ENCODE measurements at places on chromosomes 2 and 18. TPM values are rescaled to one million over a fixed set of nuclear protein-coding genes. Genes with fewer than 3 reads are reported as not detected.
A peak's percentile ranks its signal among the peaks of the same experiment; 100 is the strongest.

- H3K27me3 ChIP-seq: no peaks in the 10 kb centered on the region
- H3K36me3 ChIP-seq: peaks cover 6% of the 10 kb centered on the region
- H3K4me1 ChIP-seq: peaks cover 53% of the 10 kb centered on the region
- no peak overlapping the region for H3K27ac ChIP-seq
- peak; percentile 30 for DNase-seq
Measured at GRCh38 chr2:235561450-235561849, 67.6 kb downstream of the AGAP1 start.

DNA sequence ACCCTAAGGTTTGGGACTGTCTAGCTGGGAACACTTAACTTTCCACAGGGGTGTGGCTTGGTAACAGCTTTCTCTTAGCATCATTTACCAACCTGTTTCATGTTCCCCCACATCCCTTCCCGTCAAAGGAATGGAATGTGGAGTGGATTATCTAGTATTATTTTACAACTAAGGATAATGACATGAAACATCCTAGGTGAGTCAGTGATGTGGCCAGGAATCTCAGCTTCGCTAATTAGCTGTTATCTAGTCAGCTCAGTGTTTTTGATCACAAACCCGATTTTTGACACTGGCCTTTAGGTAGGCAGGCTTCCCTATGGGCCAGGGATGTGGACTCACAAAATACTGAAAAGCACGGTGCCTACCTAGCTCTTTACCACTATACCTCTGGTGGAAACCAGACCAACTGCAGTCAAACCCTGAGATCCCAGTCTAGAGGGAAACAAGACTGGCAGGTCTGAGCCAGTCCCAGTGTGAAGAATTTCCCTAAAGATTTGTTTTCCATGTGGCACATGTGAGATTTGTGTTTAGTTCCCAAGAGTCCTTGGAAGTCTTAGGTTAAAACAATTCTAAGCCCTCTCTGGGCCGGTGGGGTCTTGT lies 2.8 kb upstream of the NRP2 start:
- H3K27ac ChIP-seq: no peak overlapping the region
- no peak overlapping the region for H3K4me3 ChIP-seq
- DNase-seq: no peak
- peaks cover 31% of the 10 kb centered on the region for H3K36me3 ChIP-seq
- H3K27me3 ChIP-seq: no peaks in the 10 kb centered on the region
- H3K4me1 ChIP-seq: peaks cover 18% of the 10 kb centered on the region

DNA sequence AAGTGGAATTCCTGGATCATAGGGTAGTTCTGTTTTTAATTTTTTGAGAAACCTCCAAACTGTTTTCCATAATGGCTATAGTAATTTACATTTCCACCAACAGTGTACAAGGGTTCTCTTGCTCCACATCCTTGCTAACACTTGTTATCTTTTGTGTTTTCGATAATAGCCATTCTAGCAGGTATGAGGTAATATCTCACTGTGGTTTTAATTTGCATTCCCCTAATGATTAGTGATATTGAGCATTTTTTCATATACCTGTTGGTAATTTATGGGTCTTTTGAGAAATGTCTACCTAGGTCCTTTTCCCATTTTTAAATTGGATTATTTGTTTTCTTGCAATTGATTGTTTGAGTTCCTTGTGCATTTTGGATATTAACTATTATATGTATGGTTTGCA lies 39.6 kb downstream of the DIS3L2 start:
- H3K27ac ChIP-seq: no peak overlapping the region
- DNase-seq: no peak
- H3K4me3 ChIP-seq: no peak overlapping the region
- no peaks in the 10 kb centered on the region for H3K4me1 ChIP-seq
- H3K36me3 ChIP-seq: no peaks in the 10 kb centered on the region
- H3K27me3 ChIP-seq: no peaks in the 10 kb centered on the region

DNA sequence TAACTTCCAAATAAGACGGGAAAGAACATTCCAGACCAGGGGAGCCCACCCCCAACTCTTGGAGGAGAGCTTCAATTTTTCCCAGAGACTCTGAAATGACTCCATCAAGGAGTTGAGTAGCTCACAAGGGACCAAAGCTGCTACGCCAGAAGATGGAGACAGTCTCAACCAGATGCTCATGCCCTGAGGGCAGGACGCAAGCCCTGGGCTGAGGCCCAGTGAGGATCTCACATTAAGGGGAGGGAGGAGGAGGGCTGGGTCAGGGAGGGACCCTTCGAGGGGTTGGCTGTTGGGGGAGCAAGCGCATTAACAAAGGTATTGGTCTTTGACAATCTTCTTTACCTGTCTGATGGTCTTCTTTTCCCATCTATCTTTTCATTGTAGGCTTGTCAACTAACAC lies 141.3 kb upstream of the SLC1A4 start:
- H3K36me3 ChIP-seq: no peaks in the 10 kb centered on the region
- no peak for DNase-seq
- H3K4me1 ChIP-seq: peaks cover 21% of the 10 kb centered on the region
- no peak overlapping the region for H3K4me3 ChIP-seq
- no peak overlapping the region for H3K27ac ChIP-seq
- H3K27me3 ChIP-seq: no peaks in the 10 kb centered on the region

GRCh38 chr2:3184167-3184566 lies 193.5 kb downstream of the EIPR1 start:
- peaks cover 19% of the 10 kb centered on the region for H3K36me3 ChIP-seq
- no peak overlapping the region for H3K27ac ChIP-seq
- no peak for DNase-seq
- H3K4me1 ChIP-seq: no peaks in the 10 kb centered on the region
- no peak overlapping the region for H3K4me3 ChIP-seq
- H3K27me3 ChIP-seq: no peaks in the 10 kb centered on the region

DNA sequence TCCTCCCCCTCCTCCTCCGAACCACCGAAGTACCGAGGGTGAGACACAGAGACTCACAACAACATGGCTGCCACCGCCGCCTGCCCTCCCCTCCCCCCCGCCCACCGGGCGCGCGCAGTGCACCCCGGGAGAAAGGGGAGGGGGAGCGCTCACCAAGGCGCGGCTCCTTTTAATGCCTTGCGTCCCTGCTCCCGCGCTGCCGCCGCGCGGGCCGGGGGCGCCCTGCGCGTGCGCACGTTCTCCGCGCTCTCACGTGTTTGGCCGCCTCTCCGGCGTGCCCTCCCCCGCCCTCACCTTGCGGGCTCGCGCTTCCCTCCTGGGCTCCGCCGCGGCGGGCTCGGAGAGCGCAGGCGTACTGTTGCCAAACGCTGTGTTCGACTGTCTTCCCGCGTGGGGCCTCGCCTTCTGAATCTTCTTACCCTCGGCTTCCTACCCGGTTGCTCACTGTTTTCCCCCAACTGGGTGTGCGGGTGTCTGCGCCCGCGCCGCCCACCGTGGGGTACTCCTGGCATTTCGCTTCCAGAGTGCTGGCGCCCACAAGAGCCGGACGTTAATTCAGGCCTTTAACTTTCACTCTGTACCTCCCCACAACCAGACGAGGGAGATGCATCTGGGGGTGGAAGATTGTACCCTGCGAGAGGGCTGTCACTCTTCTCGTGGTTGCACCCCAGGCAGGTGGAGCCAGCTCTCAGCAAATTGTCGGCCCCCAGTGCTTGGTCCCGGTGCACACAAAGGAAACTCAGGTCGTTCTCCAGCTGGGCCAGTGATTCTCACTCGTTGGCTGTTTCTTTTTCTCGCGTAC lies at the start of gene PUM2:
TSS of gene PUM2 (minus strand) at position 92 of the 802 bp plus-strand sequence. CDS start 23,484 bp downstream, outside the sequence.
- H3K4me1 ChIP-seq: peaks cover 19% of the 10 kb centered on the region
- H3K36me3 ChIP-seq: no peaks in the 10 kb centered on the region
- DNase-seq: peak; percentile 96
- no peak within 1 kb of the TSS for H3K4me3 ChIP-seq

DNA sequence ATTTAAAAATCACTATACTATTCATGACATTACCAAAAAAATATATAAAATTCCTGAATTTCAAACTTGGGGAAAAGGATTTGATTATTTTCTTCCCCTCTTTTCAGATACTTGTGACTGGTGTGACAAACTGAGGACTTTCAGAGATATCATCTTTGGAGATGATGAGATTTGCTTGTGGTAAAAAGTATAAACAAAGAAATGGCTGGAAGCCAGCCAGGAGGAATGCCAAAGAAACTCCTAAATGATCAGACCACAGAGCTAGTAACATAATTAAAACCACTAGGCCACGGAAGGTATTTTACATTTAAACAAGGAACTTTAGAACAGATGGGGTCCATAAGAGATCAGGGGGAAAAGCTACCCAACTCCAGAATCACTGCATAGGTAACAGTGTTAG lies 58.7 kb downstream of the PIGN start:
- H3K27me3 ChIP-seq: no peaks in the 10 kb centered on the region
- H3K27ac ChIP-seq: no peak overlapping the region
- no peaks in the 10 kb centered on the region for H3K36me3 ChIP-seq
- no peaks in the 10 kb centered on the region for H3K4me1 ChIP-seq
- no peak for DNase-seq
- H3K4me3 ChIP-seq: no peak overlapping the region

- H3K27ac ChIP-seq: no peak overlapping the region
- no peaks in the 10 kb centered on the region for H3K36me3 ChIP-seq
- H3K4me1 ChIP-seq: no peaks in the 10 kb centered on the region
- H3K27me3 ChIP-seq: peaks cover 27% of the 10 kb centered on the region
- H3K4me3 ChIP-seq: no peak overlapping the region
Measured at GRCh38 chr2:121038031-121038430, 247.0 kb downstream of the TFCP2L1 start.

DNA sequence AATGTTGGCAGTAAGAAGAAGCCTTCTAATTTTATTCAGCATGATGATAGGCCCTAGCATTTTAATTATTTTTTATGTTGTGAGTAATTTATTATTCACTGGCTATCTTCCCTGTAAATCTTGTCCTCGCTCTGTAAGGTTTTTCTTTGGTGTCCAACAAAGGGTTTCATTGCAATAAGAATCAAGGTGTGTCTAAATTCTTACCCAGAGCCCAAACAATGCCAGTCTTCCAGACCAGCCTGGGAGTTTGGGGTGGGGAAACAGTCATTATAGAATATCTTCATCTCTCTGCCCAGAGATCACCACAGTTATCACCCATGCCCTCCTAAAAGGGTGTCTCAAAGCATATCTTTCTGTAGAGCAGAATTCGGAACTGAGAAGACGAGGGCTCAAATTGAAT lies at the start of gene DSG4:
TSS of gene DSG4 (plus strand) at position 301 of the 400 bp plus-strand sequence. CDS start 135 bp downstream, outside the sequence.
- H3K27me3 ChIP-seq: no peaks in the 10 kb centered on the region
- H3K36me3 ChIP-seq: no peaks in the 10 kb centered on the region
- no peak within 1 kb of the TSS for H3K4me3 ChIP-seq
- no peak for DNase-seq
- H3K27ac ChIP-seq: no peak within 1 kb of the TSS
- H3K4me1 ChIP-seq: no peaks in the 10 kb centered on the region

DNA sequence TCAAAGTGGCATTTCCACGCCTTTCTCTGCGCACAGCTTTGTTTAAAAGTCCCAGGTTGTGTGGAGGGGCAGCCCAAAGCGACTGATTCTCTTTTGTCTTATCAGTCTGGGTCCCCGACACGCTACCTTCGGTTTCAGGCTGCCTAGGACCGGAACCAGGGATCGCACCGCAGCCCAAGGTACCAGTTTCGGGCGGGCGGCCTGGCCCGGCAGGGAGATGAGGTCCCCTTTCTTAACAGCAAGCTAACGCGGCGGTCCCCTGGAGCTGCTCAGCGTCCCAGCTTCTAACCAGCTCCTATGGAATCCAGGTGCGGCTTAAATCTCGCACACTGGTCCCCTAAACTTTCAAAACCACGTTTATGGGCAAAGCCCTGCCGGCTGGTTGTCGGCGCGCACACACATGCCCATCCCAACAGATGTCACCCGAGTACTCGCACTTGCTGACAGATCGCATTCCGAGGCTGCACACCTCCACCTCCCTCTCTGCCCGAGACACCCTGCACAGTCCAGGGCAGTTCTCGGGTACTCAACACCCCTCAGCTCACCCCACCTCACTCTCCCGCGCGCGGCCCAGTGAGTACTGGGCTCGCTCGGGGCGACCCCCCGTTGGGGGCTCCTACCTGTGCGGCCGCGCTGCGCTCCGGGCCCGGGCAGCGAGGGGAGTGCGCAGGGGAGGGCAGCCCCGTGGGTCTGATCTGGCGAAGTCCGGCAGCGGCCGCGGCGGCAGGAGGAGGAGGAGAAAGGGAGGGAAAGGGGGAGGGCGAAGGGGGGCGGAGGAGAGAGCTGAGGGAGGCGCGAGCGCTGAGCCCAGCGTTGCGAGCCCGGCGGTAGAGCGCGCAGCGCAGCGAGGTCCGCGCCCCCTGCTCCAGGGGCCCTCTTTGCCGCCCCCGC lies at the start of gene EFEMP1:
TSS of gene EFEMP1 (minus strand) at position 692 of the 891 bp plus-strand sequence. CDS start 1,342 bp downstream, outside the sequence.
- H3K27ac ChIP-seq: no peak within 1 kb of the TSS
- peak; percentile 68 for DNase-seq
- peak within 1 kb of the TSS; percentile 82 for H3K4me3 ChIP-seq
- H3K4me1 ChIP-seq: peaks cover 9% of the 10 kb centered on the region

DNA sequence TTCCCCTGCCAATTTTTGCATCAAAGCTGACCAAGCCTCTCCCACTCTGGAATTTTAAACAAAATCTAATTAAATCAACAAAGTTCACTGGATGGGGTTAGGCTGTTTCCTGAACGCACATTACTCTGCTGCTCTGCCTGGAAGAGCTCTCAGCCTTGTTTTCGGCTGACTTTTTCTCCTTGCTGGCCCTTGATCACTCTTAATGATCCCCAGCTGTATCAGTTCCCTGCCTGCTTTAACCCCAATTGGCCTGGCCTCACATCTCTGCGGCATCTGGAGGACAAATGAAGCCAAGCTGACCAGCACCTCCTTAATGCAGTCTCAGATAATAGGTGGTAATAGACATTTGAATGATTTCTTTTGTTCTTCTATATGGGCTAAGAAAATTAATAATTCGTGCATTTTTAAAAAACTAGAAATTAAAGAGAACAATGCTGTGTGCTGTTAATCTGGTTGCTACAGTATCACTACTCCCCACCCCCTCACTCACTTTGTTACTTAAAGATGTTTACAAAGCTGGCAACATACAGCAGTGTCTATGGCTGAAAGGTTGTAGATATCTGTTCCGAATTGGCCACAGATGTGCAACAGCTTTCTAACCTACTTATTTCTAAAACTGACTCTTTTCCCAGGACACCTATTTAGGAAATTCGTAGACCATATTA lies 415.2 kb upstream of the KCNH7 start:
- H3K4me1 ChIP-seq: no peaks in the 10 kb centered on the region
- H3K4me3 ChIP-seq: no peak overlapping the region
- no peaks in the 10 kb centered on the region for H3K27me3 ChIP-seq
- no peak for DNase-seq

GRCh38 chr18:47331641-47332040 lies 80.2 kb upstream of the SKOR2 start:
- H3K4me1 ChIP-seq: no peaks in the 10 kb centered on the region
- H3K27me3 ChIP-seq: peaks cover 93% of the 10 kb centered on the region
- no peak overlapping the region for H3K27ac ChIP-seq

CYP27C1 gene
- not detected for total RNA-seq

TMEM247 gene
- total RNA-seq: not detected

KIF5C gene
- 2.9 TPM for total RNA-seq

RGPD3 gene
- total RNA-seq: not detected

LIMS3 gene
- total RNA-seq: not detected

PARD6G gene
- 0.81 TPM for total RNA-seq

SERPINB7 gene
- total RNA-seq: 0.19 TPM

Data from Calu3 (cell line).